Left ventricle myocardium inferior (tissue), 1 donor: ENCODE measurements at places on chromosomes 5 and 9. TPM values are rescaled to one million over a fixed set of nuclear protein-coding genes. Genes with fewer than 3 reads are reported as not detected.

Gene GMCL2
- total RNA-seq, result not detected

- H3K27ac ChIP-seq, result no peak overlapping the region
- no peak overlapping the region for H3K4me3 ChIP-seq
- H3K27me3 ChIP-seq, result no peaks in the 10 kb centered on the region
- H3K36me3 ChIP-seq, result no peaks in the 10 kb centered on the region
These were observed 372.0 kb upstream of the KIF2A start for GRCh38 chr5:61933787-61934626.

Gene SPATA31A3
- not detected for total RNA-seq

- peaks cover 21% of the 10 kb centered on the region for H3K4me1 ChIP-seq
- H3K27me3 ChIP-seq, result no peaks in the 10 kb centered on the region
These were observed 130.1 kb upstream of the OSMR start for GRCh38 chr5:38715696-38716095.

GRCh38 chr9:114082017-114082762, 4.1 kb upstream of the AMBP start:
- DNase-seq, result peak; percentile 82
- peaks cover 23% of the 10 kb centered on the region for H3K27me3 ChIP-seq
- H3K4me1 ChIP-seq, result peaks cover 4% of the 10 kb centered on the region
- no peak overlapping the region for H3K27ac ChIP-seq
- H3K36me3 ChIP-seq, result no peaks in the 10 kb centered on the region

Gene SCGB3A1
- total RNA-seq, result not detected

DNA sequence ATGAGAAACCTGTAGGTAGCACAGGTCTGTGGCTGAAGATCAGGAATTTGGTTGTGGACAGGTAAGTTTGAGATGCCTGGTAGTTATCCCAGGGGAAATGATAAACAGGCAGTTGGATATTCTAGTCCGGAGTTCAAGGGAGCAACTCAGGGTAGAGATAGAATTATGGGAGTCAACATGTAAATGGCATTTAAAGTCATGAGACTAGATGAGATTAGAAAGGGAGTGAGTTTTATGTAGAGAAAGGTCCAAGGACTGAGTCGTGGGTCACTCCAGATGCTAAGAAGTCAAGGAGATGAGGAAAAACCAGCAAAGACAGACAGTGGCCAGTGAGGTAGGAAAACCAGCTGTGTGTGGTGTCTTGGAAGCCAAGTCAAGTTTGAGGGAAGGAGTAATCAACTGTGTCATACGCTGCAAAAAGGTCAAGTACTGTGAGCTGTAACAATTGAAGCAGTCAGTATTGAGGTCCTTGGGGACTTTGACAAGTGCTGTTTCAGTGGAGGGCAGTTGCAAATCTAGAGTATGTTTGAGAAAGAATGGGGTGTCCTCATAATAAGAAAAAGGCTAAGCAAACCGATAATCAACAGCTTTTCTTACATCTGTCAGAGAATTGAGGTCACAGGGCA, 18.2 kb downstream of the GNPDA1 start:
- H3K27ac ChIP-seq, result no peak overlapping the region
- no peak overlapping the region for H3K4me3 ChIP-seq
- peaks cover 12% of the 10 kb centered on the region for H3K4me1 ChIP-seq
- H3K27me3 ChIP-seq, result no peaks in the 10 kb centered on the region
- DNase-seq, result no peak

Gene PDZD2
- 120 TPM for total RNA-seq

GRCh38 chr9:101478444-101478843, 42.9 kb upstream of the ALDOB start:
- no peaks in the 10 kb centered on the region for H3K27me3 ChIP-seq
- no peak for DNase-seq
- H3K36me3 ChIP-seq, result peaks cover 35% of the 10 kb centered on the region
- H3K27ac ChIP-seq, result no peak overlapping the region

Gene CDH6
- 2.8 TPM for total RNA-seq

DNA sequence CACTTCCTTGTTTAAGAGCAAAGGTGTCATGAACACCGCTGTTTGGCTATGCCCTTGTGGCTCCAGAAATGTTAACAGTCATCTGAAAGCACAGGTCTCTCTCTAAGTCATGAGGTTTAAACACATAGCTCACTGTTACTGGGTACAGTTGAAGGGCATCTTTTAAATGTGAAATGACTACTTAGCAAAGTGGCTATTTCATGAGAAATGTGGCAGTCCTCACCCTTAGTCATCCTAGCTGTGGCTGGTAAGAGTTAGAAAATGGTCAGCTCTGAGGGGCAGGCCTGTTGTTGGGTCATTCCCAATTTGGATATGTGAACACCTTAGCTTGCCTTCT, 24.2 kb upstream of the TMEM171 start:
- no peaks in the 10 kb centered on the region for H3K4me1 ChIP-seq
- H3K36me3 ChIP-seq, result peaks cover 17% of the 10 kb centered on the region
- no peak overlapping the region for H3K27ac ChIP-seq
- no peak overlapping the region for H3K4me3 ChIP-seq
- H3K27me3 ChIP-seq, result no peaks in the 10 kb centered on the region

Gene PHF24
- 0.11 TPM for total RNA-seq

DNA sequence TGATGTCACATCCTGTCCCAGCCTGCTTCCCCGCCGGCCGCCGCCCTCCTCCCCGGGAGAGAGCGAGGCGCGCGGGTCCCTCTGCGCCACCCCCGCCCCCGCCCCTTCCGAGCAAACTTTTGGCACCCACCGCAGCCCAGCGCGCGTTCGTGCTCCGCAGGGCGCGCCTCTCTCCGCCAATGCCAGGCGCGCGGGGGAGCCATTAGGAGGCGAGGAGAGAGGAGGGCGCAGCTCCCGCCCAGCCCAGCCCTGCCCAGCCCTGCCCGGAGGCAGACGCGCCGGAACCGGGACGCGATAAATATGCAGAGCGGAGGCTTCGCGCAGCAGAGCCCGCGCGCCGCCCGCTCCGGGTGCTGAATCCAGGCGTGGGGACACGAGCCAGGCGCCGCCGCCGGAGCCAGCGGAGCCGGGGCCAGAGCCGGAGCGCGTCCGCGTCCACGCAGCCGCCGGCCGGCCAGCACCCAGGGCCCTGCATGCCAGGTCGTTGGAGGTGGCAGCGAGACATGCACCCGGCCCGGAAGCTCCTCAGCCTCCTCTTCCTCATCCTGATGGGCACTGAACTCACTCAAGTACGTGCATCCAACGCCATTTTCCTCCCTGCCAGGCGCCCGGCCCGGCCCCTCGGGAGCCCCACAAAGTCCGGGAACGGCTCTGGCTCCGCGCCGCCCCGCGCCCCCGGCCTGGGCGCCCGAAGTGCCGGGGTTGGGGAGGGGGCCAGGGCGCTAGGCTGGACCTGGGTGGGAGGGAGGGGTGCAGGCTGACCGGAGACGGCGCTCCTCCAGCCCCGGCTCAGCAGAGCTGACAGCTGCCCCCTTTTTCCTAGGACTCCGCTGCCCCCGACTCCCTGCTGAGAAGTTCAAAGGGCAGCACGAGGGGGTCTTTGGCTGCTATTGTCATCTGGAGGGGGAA, 12.0 kb upstream of the OLFM1 start:
- peaks cover 74% of the 10 kb centered on the region for H3K27me3 ChIP-seq
- peaks cover 21% of the 10 kb centered on the region for H3K4me1 ChIP-seq

Gene ZNF883
- total RNA-seq, result 6.2 TPM

DNA sequence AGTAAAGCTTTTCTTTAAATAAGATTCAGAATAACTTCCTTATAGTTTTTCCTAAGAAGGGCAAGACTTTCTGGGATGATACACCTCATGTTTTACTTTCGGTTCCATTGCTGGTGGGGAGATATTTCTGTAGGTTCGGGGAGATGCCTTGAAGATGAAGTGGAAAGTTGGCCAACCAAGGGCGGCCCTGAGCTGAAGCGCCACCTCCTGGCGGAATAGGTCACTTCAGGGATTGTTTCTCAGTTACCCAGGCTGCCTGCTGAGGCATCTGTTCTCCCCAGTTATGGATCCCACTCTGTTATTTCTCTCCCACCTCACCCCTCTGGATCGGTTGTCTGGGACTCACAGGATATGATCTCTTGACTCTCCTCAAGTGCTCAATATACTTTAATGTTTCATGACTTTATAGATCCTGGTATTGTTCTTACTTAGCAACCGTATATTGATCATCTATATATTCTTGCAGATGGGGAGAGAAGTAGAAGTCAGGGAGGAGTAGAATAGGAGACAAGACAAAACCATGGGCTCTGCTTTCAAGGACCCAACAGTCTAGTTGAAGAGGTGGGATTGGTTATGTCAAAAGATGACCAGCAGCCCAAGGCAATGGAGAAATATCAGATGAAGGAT, 23.4 kb downstream of the MEGF10 start:
- no peaks in the 10 kb centered on the region for H3K4me1 ChIP-seq
- H3K27me3 ChIP-seq, result peaks cover 11% of the 10 kb centered on the region
- peak; percentile 49 for DNase-seq
- H3K27ac ChIP-seq, result no peak overlapping the region
- H3K4me3 ChIP-seq, result no peak overlapping the region

Gene FNIP1
- 30.6 TPM for total RNA-seq

DNA sequence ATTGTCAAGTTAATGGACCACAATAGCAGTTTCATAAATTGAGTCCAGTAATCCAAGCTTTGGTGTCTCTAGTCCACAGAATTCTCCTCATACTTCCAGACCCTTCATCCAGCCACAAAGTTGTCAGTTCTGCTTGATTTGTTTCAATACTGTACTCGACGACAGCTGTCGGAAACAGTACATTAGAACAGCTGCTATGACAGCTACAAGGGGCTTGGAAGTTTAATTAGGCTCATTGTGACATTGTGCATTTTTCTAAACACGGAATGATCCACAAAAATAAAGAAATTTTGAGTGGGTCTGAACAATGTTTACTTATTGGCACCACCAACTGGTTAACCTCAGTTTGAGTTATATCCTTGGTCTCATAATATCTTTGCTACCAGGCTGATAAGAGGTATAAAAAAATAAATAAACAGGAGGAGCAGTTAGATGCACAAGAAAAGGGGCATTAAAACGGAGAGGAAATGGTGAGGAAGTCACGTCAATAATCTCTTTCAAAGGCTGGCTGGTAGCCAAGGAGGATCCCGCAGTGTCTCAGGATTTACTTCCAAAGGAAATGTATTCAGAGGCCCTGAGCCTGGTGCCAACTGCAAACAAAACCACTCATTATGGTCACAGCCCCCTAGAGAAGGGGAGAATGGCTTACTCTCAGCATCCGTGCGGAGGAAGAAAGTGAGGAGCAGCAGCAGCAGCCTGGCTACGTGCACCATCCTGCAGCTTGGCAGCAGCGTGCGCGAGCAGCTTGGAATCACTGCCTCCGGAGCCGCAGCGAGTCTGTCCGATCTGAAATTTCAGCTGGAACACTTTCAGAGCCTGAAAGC, 933.8 kb upstream of the DMAC1 start:
- no peak overlapping the region for H3K27ac ChIP-seq
- peak overlapping the region; percentile 43 for H3K4me3 ChIP-seq
- H3K36me3 ChIP-seq, result no peaks in the 10 kb centered on the region
- DNase-seq, result peak; percentile 36
- H3K27me3 ChIP-seq, result no peaks in the 10 kb centered on the region
- no peaks in the 10 kb centered on the region for H3K4me1 ChIP-seq

DNA sequence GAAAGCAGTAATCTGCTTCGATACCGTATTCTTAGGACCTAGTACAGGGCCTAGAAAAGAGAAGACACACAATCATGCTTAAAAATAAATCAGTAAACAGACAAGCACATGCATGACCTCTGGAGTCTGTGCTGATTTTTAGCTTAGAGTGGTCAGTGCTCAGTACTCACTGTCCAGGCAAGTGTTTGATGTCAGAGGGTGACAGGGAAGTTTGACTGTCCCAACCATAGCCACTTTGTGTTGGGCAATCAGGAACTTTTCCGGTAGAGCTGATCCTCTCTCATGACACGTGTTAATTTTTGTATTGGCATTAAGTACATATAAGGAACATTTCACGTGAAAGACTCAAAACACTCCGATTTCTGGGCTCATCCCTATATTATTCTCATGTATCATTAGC, 464.7 kb upstream of the KLF4 start:
- DNase-seq, result no peak
- H3K36me3 ChIP-seq, result no peaks in the 10 kb centered on the region
- H3K27me3 ChIP-seq, result no peaks in the 10 kb centered on the region
- H3K4me3 ChIP-seq, result no peak overlapping the region
- no peaks in the 10 kb centered on the region for H3K4me1 ChIP-seq

DNA sequence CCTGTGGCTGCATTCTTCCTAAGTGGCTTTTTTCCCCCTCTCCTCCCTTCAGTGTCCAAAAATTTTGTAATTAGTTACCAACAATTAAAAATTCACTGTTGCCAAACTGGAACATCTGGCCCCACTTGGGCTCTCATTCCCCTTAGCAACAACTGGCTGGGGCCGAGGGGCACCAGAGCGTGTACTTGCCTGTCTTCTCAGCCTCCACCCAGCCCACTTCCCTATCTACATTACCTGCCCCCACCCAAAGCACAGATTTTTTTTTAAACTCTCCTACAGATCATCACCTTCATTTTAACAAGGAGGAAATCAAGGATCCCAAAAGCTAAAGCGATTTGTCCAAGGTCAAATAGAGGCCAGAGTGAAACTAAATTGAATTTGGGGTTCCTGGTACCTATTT, 278.8 kb downstream of the EBF1 start:
- no peak overlapping the region for H3K4me3 ChIP-seq
- no peaks in the 10 kb centered on the region for H3K27me3 ChIP-seq
- no peak for DNase-seq
- no peak overlapping the region for H3K27ac ChIP-seq
- peaks cover 11% of the 10 kb centered on the region for H3K36me3 ChIP-seq
- no peaks in the 10 kb centered on the region for H3K4me1 ChIP-seq

GRCh38 chr5:2797981-2798380, 46.5 kb upstream of the IRX2 start:
- DNase-seq, result no peak
- H3K4me1 ChIP-seq, result no peaks in the 10 kb centered on the region
- no peak overlapping the region for H3K27ac ChIP-seq
- H3K36me3 ChIP-seq, result no peaks in the 10 kb centered on the region

DNA sequence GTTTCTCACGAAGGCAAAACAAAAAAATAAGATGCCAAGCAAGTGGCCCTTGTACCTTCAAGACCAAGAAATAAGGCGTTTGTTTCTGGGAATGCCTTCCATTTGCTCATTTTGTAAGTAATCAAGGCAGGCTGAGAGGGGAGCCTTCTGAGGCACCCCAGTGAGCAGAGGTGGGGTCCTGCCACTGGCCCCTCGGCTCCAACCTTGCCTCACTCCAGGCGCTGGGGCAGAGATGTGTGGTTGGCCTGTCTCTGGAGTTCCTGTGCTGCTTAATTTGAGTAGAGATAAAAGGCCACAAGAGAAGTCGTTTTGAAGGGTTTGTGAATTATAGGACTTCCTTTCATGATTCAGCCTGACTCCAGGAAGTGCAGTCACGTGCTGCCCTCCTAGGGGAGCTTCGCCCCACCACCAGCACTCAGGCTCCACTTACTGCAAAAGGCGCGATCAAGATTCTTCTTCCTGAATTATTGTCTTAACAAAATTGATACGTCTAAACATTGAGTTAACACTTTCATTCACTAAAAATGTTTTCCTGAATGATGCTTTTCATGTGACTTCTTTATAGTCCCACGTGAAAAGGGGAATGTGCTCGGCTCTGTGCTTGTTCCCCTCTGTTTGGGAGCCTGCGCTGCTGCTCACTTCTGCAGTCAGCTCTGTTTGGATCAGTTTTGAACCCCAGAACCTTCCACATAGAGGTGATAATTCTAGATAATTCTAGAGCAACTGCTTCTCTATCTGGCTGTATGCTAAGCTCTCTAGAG, 13.7 kb downstream of the SYK start:
- H3K27ac ChIP-seq, result no peak overlapping the region
- no peaks in the 10 kb centered on the region for H3K4me1 ChIP-seq
- H3K27me3 ChIP-seq, result peaks cover 15% of the 10 kb centered on the region
- H3K36me3 ChIP-seq, result no peaks in the 10 kb centered on the region
- DNase-seq, result no peak
- H3K4me3 ChIP-seq, result no peak overlapping the region
